CD4-positive, alpha-beta memory T cell (primary cell): ENCODE measurements at places on chromosomes 16 and 17. TPM values are rescaled to one million over a fixed set of nuclear protein-coding genes. Genes with fewer than 3 reads are reported as not detected.

DNA sequence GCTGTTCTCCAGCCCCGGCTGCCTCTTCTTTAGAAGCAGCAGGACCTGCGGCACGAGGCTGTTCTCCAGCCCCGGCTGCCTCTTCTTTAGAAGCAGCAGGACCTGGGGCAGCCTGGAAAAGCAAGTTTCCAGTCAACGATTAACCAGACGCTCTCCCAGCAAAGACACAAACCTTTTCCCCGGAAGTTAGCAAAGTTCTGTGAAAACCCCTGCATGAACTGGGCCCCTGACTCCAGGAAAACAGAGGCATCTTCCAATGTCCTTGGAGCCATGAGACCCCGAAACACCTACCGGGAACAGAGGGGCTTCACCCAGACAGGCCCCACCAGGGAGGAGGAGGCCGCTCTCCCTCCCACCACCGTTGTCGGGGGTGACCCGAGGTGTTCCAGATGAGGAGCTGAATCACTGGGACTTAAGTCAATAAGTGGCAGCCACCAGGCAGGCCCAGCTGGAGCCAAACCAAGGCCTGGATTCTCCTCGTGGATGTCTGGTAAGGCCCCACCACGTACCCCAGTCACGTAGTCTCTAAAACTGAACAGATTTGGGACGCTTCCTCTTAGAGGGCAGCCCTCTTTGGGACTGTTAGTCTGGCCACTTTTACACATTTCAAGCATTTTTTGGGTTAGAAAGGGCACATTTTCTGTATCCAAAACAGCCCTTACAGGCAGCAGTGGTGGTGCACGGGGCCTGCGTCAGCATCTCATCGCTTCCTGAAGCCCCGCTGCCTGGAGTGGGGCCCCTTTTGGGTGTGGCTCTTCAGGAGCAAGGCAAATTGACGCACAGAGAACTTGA lies at the start of gene RPH3AL:
TSS of gene RPH3AL (minus strand) at position 387 of the 792 bp plus-strand sequence. CDS start 25,264 bp downstream, outside the sequence.
- no peak within 1 kb of the TSS for H3K27ac ChIP-seq
- no peaks in the 10 kb centered on the region for H3K36me3 ChIP-seq
- H3K4me3 ChIP-seq, result no peak within 1 kb of the TSS
- H3K27me3 ChIP-seq, result no peaks in the 10 kb centered on the region
- no peak for DNase-seq

DNA sequence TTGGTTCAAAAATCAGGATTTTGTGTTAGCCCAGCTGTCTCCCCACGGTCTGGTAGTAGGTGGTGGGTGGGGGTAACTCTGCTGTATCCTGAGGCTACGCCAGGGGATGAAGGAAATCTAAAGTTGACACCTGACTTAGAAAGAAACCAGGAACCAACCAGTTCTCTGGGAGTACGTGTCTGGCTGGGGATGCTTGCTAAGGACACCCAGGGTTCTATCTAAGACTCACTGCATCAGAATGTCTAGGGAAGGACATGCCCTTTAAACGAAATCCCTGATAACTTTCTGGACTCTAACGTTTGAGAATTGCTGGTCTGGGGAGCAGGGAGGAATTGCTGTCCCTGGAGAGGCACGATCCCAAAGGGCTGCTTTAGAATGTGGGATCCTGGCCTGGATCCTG lies 39.2 kb upstream of the CES5A start:
- H3K36me3 ChIP-seq, result no peaks in the 10 kb centered on the region
- H3K4me1 ChIP-seq, result no peaks in the 10 kb centered on the region
- DNase-seq, result no peak
- no peak overlapping the region for H3K4me3 ChIP-seq
- no peaks in the 10 kb centered on the region for H3K27me3 ChIP-seq

GRCh38 chr17:55641676-55642081 lies 81.0 kb downstream of the TMEM100 start:
- no peak overlapping the region for H3K27ac ChIP-seq
- DNase-seq, result peak; percentile 7
- no peaks in the 10 kb centered on the region for H3K4me1 ChIP-seq
- no peaks in the 10 kb centered on the region for H3K27me3 ChIP-seq
- H3K4me3 ChIP-seq, result no peak overlapping the region

DNA sequence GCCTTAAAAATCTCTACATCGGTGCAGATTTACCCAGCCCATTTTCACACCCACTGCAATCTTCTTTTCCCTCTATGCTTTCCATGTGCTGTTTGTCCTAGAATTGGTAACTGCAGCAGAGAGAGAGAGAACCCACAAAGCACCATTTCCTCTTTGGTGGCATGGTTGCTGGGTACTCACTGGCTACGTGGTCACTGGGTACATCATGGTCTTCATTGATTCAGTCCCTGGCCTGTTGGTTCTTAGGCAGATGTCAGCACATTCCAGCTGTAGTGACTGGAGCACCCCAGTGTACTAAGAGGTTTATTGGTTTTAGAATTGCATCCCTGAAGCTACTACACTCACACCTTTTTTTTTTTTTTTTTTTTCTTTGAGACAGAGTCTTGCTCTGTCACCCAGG lies 156.1 kb upstream of the CACNG5 start:
- peaks cover 11% of the 10 kb centered on the region for H3K4me1 ChIP-seq
- no peak overlapping the region for H3K4me3 ChIP-seq
- no peaks in the 10 kb centered on the region for H3K27me3 ChIP-seq
- H3K36me3 ChIP-seq, result no peaks in the 10 kb centered on the region

DNA sequence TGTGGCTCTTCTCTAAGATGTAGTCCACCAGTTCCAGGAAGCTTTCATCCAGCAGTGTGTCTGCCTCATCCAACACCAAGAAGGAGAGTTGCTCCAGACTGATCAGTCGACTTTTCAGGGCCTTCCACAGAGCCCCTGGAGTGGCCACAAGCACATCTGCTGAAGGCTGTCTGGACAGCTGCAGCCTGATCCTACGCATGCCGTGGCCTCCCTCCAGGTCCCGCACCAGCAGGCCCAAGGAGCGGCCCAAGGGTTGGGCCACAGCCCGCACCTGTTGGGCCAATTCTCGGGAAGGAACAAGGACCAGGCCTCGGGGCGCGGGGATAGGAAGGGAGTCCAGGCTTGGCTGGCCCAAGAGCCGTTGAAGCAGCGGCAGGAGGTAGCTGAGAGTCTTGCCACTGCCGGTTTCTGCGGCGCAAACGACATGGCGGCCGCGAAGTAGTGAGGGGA lies 729 bp downstream of the DDX28 start:
- peaks cover 30% of the 10 kb centered on the region for H3K4me1 ChIP-seq
- H3K27me3 ChIP-seq, result no peaks in the 10 kb centered on the region
- peak overlapping the region; percentile 84 for H3K27ac ChIP-seq
- DNase-seq, result no peak

DNA sequence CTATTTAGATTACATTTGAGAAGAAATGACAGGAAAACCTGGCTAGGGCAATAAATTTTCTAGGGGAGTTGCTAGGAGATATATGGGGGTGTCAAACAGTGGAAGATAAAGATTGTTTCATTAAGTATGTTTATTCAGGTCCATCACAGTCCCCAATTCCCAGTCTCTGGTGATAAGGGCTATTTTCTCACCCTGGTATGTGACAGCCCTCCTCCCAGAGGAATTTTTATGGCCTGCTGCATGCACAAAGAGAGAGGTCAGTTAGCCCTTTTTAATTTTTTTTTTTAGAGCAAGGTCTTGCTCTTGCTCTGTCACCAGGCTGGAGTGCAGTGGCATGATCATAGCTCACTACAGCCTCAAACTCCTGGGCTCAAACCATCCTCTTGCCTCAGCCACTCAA lies 53.6 kb upstream of the ATF7IP2 start:
- no peaks in the 10 kb centered on the region for H3K27me3 ChIP-seq
- no peak for DNase-seq
- H3K36me3 ChIP-seq, result no peaks in the 10 kb centered on the region
- H3K4me3 ChIP-seq, result peak overlapping the region; percentile 32
- H3K4me1 ChIP-seq, result peaks cover 60% of the 10 kb centered on the region

- no peaks in the 10 kb centered on the region for H3K36me3 ChIP-seq
- H3K4me1 ChIP-seq, result peaks cover 4% of the 10 kb centered on the region
- H3K27me3 ChIP-seq, result no peaks in the 10 kb centered on the region
- H3K4me3 ChIP-seq, result no peak overlapping the region
- no peak for DNase-seq
Measured at GRCh38 chr16:22035153-22035552, 27.2 kb downstream of the MOSMO start.

GRCh38 chr16:85564277-85565051 lies 48.7 kb upstream of the GSE1 start:
- H3K27me3 ChIP-seq, result no peaks in the 10 kb centered on the region
- peaks cover 20% of the 10 kb centered on the region for H3K4me1 ChIP-seq
- no peak overlapping the region for H3K4me3 ChIP-seq
- no peaks in the 10 kb centered on the region for H3K36me3 ChIP-seq
- H3K27ac ChIP-seq, result no peak overlapping the region
- peak; percentile 33 for DNase-seq

DNA sequence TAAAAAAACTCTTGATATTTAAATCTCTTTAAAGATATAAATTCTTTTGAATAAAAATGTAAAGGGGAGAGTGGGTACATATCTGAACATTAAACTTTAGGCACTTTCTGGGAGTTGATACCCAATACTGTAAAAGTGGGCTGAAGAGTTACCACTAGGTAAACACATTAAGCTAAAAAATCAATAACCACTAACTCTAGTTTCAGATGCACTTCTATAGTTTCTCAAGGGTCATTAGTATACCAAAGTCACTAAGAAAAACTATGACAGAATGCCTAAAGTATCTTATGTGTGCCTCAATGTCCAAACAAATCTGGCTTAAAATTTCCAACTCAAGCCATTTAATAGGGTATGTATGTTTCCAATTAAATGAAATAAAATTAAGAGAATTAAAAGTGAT lies 13.1 kb upstream of the CFDP1 start:
- no peak overlapping the region for H3K27ac ChIP-seq
- H3K4me3 ChIP-seq, result no peak overlapping the region
- peaks cover 31% of the 10 kb centered on the region for H3K36me3 ChIP-seq
- DNase-seq, result no peak

DNA sequence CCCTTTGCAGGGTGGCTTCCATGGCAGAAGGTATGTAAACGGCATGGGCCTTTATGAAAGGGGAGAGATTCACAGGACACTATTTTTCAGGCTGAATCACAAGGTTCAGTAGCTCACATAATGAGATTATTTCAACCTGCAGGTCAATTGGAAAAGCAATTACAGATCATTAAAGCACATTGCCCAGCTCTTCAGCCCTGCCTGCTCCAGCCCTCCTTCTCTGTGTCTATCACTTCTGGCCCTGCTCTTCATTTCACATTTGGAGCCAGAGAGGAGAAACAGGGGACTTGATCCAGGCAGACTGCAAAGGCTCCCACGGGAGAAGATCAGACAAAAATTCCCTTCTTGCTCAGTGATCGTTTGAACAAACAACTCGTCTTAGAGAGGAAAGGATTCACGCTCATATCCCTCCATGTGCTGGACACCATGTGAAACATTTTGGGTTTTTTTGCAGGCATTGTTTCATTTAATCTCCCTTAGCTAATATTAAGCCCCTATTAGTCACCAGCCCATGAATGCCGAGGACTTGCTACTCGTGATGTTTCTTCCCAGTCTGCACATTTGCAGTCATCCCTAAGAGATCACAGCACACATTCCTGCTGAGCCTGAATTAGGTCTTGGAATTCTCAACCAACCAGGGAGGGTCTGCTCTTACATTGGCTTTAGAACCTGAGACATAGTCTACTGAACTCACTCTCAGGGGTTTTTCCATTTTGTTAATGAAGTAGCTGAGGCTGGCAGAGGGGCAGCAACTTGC lies 443.9 kb upstream of the CCL2 start:
- H3K4me3 ChIP-seq, result no peak overlapping the region
- no peaks in the 10 kb centered on the region for H3K4me1 ChIP-seq
- no peak for DNase-seq
- H3K36me3 ChIP-seq, result no peaks in the 10 kb centered on the region
- H3K27ac ChIP-seq, result no peak overlapping the region

- peaks cover 91% of the 10 kb centered on the region for H3K27me3 ChIP-seq
- H3K36me3 ChIP-seq, result no peaks in the 10 kb centered on the region
- DNase-seq, result no peak
Measured at GRCh38 chr17:48751733-48752398, 23.3 kb upstream of the HOXB13 start.

- H3K27me3 ChIP-seq, result no peaks in the 10 kb centered on the region
- H3K36me3 ChIP-seq, result no peaks in the 10 kb centered on the region
- no peak overlapping the region for H3K4me3 ChIP-seq
Measured at GRCh38 chr16:82373976-82374375, 204.0 kb upstream of the MPHOSPH6 start.

GRCh38 chr16:87687126-87687910 lies 78.5 kb downstream of the KLHDC4 start:
- H3K27me3 ChIP-seq, result no peaks in the 10 kb centered on the region
- H3K36me3 ChIP-seq, result no peaks in the 10 kb centered on the region
- H3K27ac ChIP-seq, result no peak overlapping the region
- H3K4me3 ChIP-seq, result no peak overlapping the region

- DNase-seq, result no peak
- no peaks in the 10 kb centered on the region for H3K4me1 ChIP-seq
- no peak overlapping the region for H3K27ac ChIP-seq
- H3K27me3 ChIP-seq, result no peaks in the 10 kb centered on the region
- peaks cover 25% of the 10 kb centered on the region for H3K36me3 ChIP-seq
Measured at GRCh38 chr16:70398177-70398743, 40.6 kb downstream of the ST3GAL2 start.

- H3K27me3 ChIP-seq, result no peaks in the 10 kb centered on the region
- no peak overlapping the region for H3K27ac ChIP-seq
- no peaks in the 10 kb centered on the region for H3K4me1 ChIP-seq
- no peak for DNase-seq
Measured at GRCh38 chr16:28898266-28898665, 20.0 kb downstream of the ATP2A1 start.

- no peak overlapping the region for H3K4me3 ChIP-seq
- H3K27me3 ChIP-seq, result no peaks in the 10 kb centered on the region
- no peak for DNase-seq
- no peaks in the 10 kb centered on the region for H3K36me3 ChIP-seq
Measured at GRCh38 chr17:19487024-19487600, 46.5 kb upstream of the SLC47A1 start.

DNA sequence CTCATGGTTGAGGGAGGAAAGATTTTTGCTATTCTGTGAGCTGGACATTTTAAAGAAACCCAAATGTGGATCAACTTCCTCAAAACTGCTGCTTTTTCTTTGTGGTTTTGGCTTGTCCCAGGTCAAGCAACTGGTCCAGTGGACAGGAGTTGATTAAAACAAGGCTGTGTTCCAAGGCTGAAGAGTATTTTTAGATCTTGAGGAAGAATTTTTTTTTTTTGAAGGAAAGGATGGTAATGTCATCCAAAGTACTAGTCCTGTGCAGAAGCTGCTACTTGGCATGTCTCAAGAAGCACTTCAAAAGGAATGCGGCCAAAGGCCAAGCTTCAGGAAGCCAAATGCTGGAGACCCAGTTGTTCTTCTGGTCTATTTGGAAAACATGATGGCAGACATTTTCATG lies 8.0 kb upstream of the MYH2 start:
- no peaks in the 10 kb centered on the region for H3K27me3 ChIP-seq
- H3K4me1 ChIP-seq, result no peaks in the 10 kb centered on the region
- H3K27ac ChIP-seq, result no peak overlapping the region

CMTM2 gene
- 0.72 TPM for total RNA-seq

KRT33A gene
- total RNA-seq, result not detected

MAP3K14 gene
- total RNA-seq, result 48.7 TPM

SLC13A2 gene
- total RNA-seq, result not detected

CARD14 gene
- total RNA-seq, result 0.09 TPM

KRT16 gene
- not detected for total RNA-seq

IL17C gene
- total RNA-seq, result not detected
